Right lung (tissue), 10 donors: ENCODE measurements at places on chromosomes 6 and 20. TPM values are rescaled to one million over a fixed set of nuclear protein-coding genes. Genes with fewer than 3 reads are reported as not detected.

AAR2 gene
- polyA plus RNA-seq = 37.5 TPM

OR2B6 gene
- 0.24 TPM for polyA plus RNA-seq

PIGT gene
- 77.1 TPM for polyA plus RNA-seq

UBE2J1 gene
- 52.5 TPM for polyA plus RNA-seq

RCAN2 gene
- 2.4 TPM for polyA plus RNA-seq
